ENCODE measurements at places on chromosomes 16 and 17. TPM values are rescaled to one million over a fixed set of nuclear protein-coding genes. Genes with fewer than 3 reads are reported as not detected.

Gene SRCIN1
- total RNA-seq, result 46.6 TPM

Gene TBC1D3I
- total RNA-seq, result 3.3 TPM

Gene CES5A
- not detected for total RNA-seq

Gene PNMT
- total RNA-seq, result 3.2 TPM

Gene HOXB6
- 144 TPM for total RNA-seq

Gene LGALS9B
- 1.5 TPM for total RNA-seq

Gene USP7
- total RNA-seq, result 165 TPM

DNA sequence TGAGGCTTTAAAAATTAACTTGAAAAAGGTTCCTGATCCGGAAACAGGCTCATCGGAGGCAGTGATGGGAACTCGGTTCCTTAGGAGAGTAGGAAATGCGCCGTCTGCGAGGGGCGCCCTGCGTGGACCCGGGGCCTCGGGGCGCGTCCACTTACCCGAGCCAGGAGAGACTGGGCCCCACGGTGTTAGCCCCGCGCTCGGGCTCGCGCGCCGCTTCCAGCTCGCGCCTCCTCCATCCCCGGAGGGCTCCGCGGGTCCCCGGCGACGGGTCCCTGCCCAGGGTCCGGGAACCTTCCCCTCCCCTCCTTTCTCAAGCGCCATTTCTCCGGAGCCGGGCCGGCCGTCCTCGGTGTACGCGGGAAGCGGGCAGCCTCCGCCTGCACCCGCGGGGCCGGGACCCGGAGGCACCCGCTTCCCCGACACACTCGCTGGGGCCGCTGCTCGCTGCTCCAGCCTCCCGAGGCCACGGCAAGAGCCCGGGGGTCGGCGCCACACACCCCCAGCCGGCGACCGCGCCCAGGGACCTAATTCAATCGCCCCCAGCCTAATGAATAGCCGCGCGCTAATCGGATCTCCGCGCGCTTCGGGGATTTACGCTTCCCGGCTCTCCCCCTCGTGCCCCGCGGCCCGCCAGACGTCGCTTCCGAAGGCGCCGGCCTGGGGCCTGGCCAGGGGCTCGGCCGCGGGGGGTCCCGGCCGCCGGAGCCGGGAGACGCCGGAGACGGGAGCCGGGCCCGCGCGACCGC, 2.2 kb upstream of the BAHCC1 start:
- DNase-seq, result no peak

GRCh38 chr17:81241203-81241602, 2.1 kb downstream of the NDUFAF8 start:
- no peak for DNase-seq

- peak; percentile 55 for DNase-seq
These were observed 24.3 kb upstream of the LASP1NB start for GRCh38 chr17:38900978-38901656.

DNA sequence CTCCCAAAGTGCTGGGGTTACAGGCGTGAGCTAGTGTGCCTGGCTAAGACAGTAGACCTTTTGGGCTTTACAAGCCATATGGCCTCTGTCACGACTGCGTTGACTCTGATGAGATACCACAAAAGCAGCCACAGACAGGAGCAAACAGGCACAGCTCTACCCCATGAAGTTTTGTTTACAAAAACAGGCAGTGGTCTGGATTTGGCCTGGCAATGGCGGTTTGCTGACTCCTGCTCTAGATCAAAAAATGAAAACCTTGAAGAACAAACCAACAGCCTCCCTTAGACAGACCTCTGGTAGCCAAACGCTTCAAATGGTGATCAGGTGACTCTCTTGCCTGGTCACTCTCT, 20.7 kb downstream of the SLC43A2 start:
- no peak for DNase-seq

- DNase-seq, result no peak
These were observed 19.3 kb upstream of the MTMR4 start for GRCh38 chr17:58533616-58534188.

DNA sequence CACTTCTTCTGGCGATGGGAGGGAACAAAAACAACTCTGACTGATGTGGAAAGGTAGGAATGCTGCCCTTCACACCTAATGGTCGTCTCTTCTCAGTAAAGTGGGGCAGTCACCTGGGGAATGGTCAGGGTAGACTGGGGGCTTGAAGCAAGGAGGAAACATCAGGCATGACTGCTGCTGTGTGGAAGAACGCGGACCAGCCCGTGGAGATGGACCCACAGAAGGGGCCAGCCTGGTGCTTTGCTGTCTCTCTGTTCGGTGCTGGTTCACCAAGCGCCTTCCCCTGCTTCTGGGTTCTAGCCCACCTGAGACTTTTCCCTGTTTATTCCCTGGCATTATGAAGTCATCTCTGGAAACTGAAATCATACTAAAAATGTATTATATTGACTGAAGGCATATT, 96.2 kb upstream of the DNAH17 start:
- DNase-seq, result no peak

DNA sequence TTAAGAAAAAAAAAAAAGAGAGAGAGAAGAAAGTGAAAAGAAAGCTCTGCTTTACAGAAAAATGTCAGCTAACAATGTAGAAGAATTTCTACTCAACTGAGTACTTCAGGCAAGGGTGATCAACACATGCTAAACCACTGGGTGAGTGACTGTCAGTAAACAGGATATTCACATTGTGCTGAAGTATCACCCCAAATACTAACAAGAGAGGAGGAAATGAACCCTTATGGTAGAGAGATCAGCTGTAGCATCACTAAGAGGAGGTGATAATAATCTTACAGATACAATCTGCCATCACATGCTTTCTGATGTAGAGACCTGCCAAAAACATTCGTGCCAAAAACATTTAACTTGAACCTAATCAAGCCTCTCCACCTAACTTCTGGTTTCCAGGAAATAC, 30.7 kb upstream of the ICAM2 start:
- DNase-seq, result no peak

- no peak for DNase-seq
These were observed 137.5 kb downstream of the TRIM37 start for GRCh38 chr17:58969156-58969555.

GRCh38 chr16:81374550-81374949, 59.8 kb downstream of the GAN start:
- no peak for DNase-seq

DNA sequence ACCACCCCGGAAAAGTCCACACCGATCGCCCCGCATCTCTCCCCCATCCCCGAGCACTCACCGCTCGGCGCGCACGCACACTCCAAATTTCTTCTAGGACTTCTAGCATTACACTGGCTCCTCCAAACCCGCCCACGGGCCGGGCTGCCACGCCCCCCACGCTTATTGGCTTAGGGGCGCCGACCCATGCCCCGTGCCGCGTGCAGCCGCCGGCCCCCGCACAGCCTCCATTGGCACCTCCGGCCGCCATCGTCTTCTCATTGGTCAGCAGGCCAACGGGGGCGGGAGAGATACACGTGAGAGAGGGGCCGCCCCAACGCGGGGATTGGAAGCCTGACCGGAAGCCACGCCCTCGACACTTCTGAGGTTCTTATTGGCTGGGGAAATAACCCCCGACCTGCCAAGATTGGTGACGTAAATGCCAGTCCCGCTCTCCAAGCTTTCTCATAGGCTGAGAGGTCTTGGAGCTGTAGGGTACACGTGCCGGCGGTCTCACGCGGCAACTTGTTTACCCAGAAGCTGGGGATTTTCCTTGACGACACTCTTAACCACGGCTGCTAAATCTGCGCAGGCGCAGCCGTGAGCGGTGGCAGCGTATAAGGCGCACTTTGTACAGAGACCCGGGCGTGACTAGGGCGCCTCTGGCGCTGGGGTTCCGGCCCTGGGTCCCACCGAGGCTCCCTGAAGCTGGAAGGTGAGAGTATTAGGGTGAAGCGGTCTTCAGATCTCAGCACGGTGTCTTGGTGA, 4.2 kb upstream of the PER1 start:
- peak; percentile 98 for DNase-seq

DNA sequence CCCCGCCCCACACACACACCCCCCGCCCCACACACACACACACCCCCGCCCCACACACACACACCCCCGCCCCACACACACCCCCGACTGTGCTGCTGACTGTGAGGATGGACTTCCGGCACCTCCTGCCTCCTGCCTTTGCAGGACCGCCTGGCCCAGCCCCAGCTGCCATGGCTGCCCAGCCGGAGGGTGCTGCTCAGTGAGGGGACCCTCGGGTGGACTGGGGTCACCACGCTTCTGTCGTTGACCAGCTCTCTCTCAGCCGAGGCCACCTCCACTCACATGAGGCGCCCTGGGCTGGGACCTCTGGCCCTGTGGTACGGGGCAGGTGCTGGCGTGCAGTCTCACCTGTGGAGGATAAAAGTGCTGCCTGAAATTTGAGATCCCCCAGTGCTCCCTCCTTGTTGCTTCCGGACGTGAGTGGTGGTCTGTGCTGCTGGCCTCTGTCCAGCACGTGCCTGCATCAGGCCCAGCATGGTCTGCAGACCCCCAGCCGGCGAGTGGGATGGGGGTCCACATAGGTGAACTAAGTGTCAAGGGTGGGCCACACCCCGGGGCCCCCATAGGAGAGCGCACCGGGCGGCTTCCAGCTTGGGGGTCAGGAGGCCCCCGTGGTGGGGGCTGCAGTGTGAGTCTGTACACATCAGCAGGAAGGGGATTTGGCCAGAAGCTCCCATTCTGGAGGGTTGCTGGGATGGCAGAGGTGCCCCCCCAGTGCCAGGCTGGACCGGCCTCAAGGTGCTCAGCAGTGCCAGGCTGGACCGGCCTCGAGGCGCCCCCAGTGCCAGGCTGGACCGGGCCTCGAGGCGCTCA, 11.2 kb downstream of the METRNL start:
- DNase-seq, result no peak

GRCh38 chr16:52680993-52681392, 134.1 kb upstream of the TOX3 start:
- DNase-seq, result no peak

GRCh38 chr17:32771396-32771795, 105.5 kb downstream of the MYO1D start:
- DNase-seq, result no peak

DNA sequence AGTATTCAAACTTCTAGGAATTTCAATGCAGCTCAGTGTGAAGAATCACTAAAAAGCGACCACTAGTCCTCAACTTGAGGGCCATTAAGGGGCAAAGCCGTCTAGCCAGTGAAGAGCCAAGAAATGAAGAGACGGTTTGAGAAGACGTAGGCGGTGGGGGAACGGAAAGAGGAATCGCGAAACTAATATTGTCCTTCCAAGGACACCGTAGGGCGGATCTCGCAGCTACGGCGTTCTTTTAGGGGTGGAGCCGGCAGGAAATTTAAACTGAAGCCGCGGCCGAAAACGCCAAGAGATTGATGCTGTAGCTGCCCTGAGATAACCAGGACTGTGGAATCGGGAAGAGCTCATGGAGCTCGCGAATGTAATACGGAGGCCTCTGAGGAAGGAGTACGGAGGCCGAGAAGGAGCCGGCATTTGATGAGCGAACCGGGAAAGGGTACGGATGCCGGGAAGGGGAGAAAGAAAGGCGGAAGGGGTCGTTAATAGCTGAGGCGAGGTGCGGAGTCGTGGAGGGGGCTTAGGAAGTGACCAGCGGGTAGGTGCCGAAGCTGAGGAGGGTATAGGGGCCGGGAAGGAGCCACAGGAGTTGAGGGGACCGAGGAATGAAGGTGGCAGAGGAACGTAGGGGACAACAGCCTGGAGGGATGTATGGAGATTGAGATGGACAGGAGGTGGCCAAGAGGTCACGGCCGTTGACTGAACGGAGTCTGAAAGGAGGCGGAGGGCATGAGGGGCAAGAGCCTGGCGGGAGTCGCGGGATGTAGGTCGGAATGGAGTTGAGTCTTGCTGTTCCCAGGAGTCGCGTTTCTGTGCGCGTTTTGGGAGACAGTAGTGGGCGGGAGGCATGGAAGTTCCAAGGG, at the start of gene DBF4B:
Gene DBF4B, plus strand, starts transcription at position 265 of the 863 bp plus-strand sequence. Its CDS starts 156 bp downstream, at position 421.
- peak; percentile 92 for DNase-seq

- DNase-seq, result peak; percentile 36
These were observed 344 bp downstream of the PSME3IP1 start for GRCh38 chr16:57185446-57185944.

- DNase-seq, result peak; percentile 56
These were observed 156.5 kb downstream of the FOXL1 start for GRCh38 chr16:86734543-86735460.

- DNase-seq, result no peak
These were observed 52.3 kb downstream of the RPGRIP1L start for GRCh38 chr16:53651357-53651756.

- DNase-seq, result peak; percentile 67
These were observed 914.9 kb downstream of the KCNJ2 start for GRCh38 chr17:71084219-71084618.

DNA sequence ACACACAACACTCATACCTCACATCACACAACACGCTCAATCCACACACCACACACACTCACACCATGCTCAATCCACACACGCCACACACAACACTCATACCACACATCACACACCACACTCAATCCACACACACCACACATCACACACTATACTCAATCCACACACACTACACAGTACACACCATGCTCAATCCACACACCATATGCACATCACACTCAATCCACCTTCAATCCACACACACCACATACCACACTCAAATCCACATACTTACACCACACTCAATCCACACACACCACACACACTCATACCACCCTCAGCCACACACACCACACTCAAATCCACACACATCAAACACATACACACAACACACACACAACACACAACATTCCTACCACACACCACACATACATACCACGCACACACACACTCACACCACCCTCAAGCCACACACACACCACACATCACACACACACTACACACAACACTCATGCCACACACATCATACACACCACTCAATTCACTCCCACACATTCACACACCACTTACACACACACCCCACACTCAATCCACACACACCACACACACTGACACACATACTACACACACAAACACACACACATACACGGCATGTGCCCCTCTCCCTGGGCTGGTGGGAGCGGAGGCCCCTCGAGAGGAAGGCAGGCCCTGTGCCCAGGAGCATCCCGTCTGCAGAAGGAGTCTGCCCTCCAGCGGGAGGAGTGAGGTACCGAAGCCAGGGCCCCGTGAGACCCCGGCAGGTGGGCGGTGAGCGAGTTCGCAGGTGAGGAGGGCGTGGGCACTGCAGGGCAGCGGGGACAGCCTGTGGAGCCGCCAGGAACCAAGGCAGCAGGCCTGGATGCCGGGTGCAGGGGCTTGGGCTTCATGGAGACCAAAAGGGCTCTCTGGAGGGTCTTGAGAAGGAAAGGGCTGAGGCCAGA, 33.1 kb upstream of the RPTOR start:
- DNase-seq, result no peak

DNA sequence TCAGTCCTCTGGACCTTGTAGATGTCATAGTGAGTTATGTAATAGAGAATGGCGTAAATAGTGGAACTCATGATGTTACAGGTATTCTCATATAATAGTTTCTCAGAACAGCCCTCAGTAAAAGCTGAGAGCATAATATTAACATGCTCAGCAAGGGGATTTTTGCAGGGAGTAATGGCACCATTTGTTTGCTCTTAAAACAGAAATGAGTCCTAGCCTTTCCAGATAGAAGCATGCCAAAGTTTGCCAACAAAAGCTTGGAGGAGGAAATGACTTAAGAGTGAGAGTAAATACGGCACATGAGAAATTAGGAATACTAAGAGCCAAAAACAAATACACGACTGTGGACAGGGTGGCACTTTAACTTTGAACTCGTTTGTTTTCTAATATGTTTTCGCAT, 198.4 kb downstream of the ANKFN1 start:
- DNase-seq, result no peak

Measured in Calu3 (cell line).